ENCODE measurements at places on chromosomes 3 and 15.

DNA sequence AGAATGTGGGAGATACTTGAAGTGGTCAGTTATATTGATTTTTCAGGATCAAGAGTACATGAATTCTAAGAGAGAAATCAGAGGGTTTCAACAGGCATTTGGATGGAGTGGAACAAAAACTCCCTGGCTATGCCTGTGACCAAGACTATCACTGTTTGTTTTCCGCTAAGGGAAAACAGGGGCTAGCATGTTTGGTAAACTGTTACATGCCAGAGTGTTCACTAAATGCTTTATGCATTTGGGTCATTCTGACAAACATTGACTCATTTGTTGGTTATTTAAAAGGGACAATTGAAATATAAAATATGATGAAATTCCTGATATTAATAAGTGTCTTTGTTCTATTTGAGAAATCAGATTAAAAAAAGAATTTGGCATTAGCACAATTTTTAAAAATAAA, 603.9 kb upstream of the KCNMB2 start:
- no peak for DNase-seq

- peak; percentile 19 for DNase-seq
Observed at GRCh38 chr15:74497584-74497983, 36.6 kb upstream of the UBL7 start.

DNA sequence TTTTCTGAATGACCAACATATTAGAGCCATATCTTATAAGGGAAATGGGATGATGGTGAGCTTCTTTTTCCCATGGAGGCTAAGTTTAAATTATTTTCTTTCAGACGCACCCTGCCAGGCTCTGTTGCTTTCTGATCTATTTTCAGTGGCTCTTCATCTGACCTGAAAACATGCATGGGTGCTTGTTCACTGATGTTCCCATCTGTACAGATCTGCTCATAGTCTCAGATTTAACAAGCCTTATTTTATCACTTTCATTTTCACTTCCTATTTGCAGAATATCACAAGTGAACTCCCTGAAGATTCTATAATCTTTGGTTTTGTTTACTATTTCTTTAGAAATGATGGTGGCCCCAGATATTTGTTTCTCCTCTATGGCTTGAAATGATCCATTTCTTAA, 31.1 kb upstream of the SUCLG2 start:
- no peak for DNase-seq

GRCh38 chr3:52220380-52221026, 4.9 kb downstream of the TLR9 start:
- peak; percentile 77 for DNase-seq

GRCh38 chr3:15796771-15797641, 773 bp downstream of the ANKRD28 start:
- DNase-seq: peak; percentile 74

DNA sequence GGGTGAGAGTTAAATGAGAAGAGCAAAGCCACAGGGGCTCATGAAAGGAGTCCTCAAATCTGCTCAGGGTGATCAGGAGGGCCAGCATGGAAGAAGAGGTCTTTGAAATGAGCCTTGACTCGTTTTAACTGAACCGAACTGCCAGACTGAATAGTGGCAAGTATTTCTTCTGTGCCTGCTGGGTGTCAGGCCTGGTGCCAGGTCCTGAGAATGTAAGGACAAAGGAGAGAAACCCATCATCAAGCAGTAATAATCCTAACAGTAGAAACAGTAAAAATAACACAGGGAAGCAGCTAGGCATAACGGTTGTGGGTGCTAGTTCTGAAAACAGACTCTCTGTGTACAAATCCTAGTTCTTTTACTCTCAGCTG, 40.4 kb upstream of the SMAD3 start:
- no peak for DNase-seq

DNA sequence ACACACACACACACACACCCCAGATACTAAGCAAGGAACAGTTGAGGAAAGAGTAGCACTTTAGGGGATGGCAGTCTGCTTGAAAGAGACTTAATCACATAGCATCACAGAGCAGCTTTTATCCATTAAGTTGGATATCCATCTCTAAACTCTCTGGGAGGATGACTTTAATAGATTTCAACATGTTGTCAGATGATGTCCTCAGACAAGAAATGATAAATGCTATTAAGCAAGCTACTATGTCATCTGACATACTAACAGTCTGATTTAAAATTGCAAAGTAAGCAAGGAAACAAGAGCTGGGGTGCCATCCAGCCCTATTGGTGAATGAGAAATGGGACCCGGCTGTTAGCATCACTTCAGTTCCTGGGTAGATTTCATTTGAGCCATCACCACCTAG, 136.9 kb downstream of the PLCL2 start:
- DNase-seq: no peak

DNA sequence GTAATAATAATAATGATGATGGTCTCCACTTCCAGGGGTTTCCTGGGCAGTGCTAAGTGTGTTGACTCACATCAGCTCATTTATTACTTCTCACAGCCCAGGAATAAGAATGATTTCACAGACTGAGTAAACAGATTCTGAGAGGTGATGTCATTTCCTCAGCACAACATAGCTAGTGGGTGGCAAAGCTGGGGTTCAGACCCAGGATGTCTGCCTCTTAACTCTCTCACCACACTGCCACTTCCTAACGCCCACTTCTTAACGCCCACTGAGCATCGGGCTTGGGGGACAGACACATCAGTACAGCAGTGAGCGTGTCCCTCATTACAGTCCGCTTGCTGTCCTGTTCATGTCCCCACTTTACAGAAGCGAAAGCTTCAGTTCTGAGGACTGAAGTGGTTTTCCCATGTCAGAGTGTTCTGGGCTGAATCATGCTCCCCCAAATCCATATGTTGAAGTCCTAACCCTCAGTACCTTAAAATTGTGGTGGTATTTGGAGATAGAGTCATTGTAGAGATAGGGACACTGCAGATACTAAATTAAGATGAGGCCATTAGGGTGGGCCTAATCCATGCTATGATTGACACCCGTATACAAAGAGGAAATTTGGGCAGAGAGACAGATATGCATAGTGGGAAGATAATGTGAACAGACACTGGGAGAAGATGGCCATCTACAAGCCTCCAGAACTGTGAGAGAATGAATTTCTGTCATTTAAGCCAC, 68.0 kb downstream of the ATP2B2 start:
- DNase-seq: peak; percentile 86

GRCh38 chr15:66462627-66463026, 34.9 kb downstream of the SNAPC5 start:
- peak; percentile 35 for DNase-seq

- DNase-seq: no peak
Observed at GRCh38 chr15:41387646-41388045, 14.7 kb downstream of the NDUFAF1 start.

All from EH (cell line).